Activated T-cell treated with anti-CD3 and anti-CD28 coated beads, Interleukin-2, amount 50 U/mL, for 72 hours (primary cell): ENCODE measurements at places on chromosomes 16 and 17.

GRCh38 chr16:18803569-18804462 lies 2.5 kb upstream of the ARL6IP1 start:
- no peaks in the 10 kb centered on the region for H3K27me3 ChIP-seq
- DNase-seq: no peak
- H3K4me3 ChIP-seq: peak overlapping the region; percentile 96
- H3K27ac ChIP-seq: peak overlapping the region; percentile 97

- peaks cover 10% of the 10 kb centered on the region for H3K36me3 ChIP-seq
- no peak for DNase-seq
- peaks cover 11% of the 10 kb centered on the region for H3K4me1 ChIP-seq
- H3K27me3 ChIP-seq: no peaks in the 10 kb centered on the region
- H3K27ac ChIP-seq: peak overlapping the region; percentile 51
These were observed 8.4 kb downstream of the NDUFAB1 start for GRCh38 chr16:23587726-23588125.

DNA sequence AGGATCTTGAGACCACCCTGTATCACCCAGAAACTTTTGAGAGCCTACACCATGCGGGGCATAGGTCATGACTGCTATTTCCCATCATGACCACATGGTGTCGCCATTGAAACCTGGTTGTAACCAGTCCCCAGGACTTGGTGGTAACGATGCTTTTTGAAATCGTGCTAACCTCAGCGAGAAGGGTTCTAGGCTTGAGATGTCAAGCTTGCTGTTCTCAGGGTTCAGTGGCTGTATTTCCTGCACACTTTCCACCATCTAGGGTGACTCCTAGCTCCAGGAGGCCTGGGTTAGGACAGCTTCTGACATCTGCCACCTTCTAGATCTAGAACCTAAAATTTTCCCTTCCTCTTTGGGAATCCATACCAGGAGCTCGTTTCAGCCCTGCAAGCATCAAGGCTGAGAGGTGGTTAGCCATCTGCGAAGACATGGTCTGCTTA lies 13.0 kb upstream of the SPNS3 start:
- H3K4me3 ChIP-seq: peak overlapping the region; percentile 36
- H3K4me1 ChIP-seq: no peaks in the 10 kb centered on the region
- H3K27me3 ChIP-seq: no peaks in the 10 kb centered on the region
- no peak overlapping the region for H3K27ac ChIP-seq

DNA sequence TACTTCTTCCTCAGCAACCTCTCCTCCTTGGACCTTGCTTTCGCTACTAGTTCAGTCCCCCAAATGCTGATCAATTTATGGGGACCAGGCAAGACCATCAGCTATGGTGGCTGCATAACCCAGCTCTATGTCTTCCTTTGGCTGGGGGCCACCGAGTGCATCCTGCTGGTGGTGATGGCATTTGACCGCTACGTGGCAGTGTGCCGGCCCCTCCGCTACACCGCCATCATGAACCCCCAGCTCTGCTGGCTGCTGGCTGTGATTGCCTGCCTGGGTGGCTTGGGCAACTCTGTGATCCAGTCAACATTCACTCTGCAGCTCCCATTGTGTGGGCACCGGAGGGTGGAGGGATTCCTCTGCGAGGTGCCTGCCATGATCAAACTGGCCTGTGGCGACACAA lies 429 bp downstream of the OR2C1 start:
- peaks cover 5% of the 10 kb centered on the region for H3K36me3 ChIP-seq
- peaks cover 9% of the 10 kb centered on the region for H3K27me3 ChIP-seq
- H3K4me3 ChIP-seq: no peak overlapping the region
- no peak overlapping the region for H3K27ac ChIP-seq

DNA sequence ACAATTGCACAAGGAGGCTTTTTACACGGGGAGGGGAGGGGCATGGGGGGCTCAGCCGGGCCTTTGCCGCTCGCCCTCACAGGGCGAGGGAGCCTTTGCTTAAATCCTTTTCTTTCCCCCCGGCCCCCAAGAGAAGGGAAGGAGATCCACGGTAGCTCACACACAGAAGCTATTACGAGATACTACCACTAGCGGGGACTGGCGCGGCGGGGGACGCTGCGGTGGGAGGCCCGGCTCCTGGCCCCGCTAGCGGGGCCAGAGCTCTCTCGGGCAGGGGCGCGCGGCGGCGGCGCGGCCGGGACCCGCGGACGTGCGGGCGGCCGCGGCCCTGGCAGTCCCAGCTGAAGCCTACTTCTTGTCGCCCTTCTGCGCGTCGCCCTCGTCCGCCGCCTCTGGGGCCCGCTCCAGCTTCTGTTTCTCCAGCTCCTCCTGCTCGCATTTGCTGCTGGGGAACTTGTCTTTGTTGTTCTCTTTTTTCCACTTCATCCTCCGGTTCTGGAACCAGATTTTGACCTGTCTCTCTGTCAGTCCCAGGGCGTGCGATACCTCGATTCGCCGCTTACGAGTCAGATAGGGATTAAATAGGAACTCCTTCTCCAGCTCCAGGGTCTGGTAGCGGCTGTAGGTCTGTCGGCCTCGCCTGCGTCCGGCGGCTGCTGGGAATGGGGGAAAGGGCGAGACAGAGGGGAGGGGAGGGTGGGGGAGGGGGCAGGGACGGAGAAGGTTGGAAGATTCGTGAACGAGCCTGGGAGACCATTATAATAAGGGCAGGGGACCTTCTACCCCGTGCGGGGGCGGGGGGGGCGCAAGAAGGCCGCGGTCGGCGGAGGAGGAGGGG lies 2.0 kb downstream of the HOXB8 start:
- DNase-seq: peak; percentile 66
- H3K36me3 ChIP-seq: peaks cover 2% of the 10 kb centered on the region
- peaks cover 90% of the 10 kb centered on the region for H3K27me3 ChIP-seq
- H3K4me3 ChIP-seq: peak overlapping the region; percentile 98
- H3K27ac ChIP-seq: no peak overlapping the region

- H3K4me1 ChIP-seq: no peaks in the 10 kb centered on the region
- no peak for DNase-seq
- H3K4me3 ChIP-seq: no peak overlapping the region
- H3K36me3 ChIP-seq: no peaks in the 10 kb centered on the region
- H3K27ac ChIP-seq: no peak overlapping the region
- H3K27me3 ChIP-seq: peaks cover 3% of the 10 kb centered on the region
These were observed 22.7 kb downstream of the NXN start for GRCh38 chr17:956905-957304.

- H3K27me3 ChIP-seq: peaks cover 30% of the 10 kb centered on the region
- peaks cover 7% of the 10 kb centered on the region for H3K4me1 ChIP-seq
- DNase-seq: no peak
These were observed 72.1 kb upstream of the HNF1B start for GRCh38 chr17:37816950-37817349.

- peak; percentile 18 for DNase-seq
- H3K27ac ChIP-seq: no peak overlapping the region
- H3K27me3 ChIP-seq: no peaks in the 10 kb centered on the region
- no peaks in the 10 kb centered on the region for H3K4me1 ChIP-seq
- no peaks in the 10 kb centered on the region for H3K36me3 ChIP-seq
- H3K4me3 ChIP-seq: no peak overlapping the region
These were observed 42.0 kb upstream of the TMC5 start for GRCh38 chr16:19375561-19376158.

DNA sequence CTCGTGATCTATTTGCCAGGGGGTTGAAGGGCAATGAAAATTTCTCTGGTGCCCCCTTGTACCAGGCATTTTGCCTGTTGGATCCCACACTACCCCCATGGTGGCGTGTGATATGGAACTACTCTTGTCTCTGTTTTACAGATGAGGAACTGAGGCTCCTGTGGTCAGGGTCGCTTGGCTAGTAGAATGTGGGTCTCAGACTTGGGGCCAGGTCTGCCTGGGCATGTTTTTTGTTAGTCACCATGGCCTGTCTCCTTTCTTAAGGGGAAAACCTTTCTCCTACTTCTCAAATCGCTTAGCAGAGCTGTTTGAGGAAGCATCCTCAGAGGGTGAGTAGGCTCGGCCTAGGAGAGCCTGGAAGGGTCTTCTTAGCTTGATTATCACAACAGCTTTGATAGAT lies 51.2 kb downstream of the CLEC16A start:
- H3K27me3 ChIP-seq: no peaks in the 10 kb centered on the region
- H3K4me3 ChIP-seq: no peak overlapping the region
- no peak for DNase-seq
- H3K4me1 ChIP-seq: peaks cover 78% of the 10 kb centered on the region

- H3K4me1 ChIP-seq: no peaks in the 10 kb centered on the region
- no peaks in the 10 kb centered on the region for H3K27me3 ChIP-seq
- H3K4me3 ChIP-seq: no peak overlapping the region
- DNase-seq: no peak
These were observed 21.7 kb downstream of the PPL start for GRCh38 chr16:4915226-4915761.

DNA sequence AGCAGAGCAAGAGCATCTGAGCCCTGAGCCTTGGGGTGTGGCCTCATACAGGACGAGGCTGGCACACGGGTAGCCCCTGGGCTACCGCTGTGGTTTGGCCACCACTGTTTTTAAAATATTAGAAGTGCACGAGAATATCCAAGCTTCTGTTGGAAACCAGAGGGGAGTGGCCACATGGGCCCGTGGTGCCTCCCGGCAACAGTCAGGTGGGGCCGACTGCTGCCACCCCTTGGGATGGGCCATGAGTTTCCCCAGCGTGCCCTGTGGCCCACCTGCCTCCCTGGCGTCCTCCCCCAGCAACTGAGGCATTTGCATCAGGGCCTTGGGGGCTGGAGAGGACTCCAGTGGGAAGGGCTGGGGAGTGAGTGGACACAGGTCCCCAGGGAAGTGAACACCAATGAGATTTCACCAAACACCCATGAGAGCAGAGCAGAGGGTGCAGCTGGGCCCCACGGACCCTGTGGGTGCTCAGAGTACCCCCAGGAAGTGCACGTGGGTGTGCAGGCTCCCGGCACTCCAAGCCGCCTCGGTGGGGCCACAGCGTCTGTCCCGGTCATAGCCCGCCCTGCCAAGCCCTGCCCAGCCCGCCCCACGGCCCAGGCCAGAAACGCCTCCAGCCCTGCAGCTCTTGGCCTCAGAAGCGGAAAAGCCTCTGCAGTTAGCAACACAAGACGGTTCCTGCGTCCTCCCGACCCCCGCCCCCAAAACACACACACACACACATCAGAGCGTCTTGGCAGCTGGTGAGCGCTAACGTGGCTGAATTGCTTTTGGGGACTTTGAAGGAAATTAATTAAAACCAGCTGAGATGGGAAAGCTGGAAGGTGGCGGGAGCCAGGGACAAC lies 22.7 kb downstream of the ZNF469 start:
- H3K36me3 ChIP-seq: no peaks in the 10 kb centered on the region
- no peak for DNase-seq
- H3K27ac ChIP-seq: no peak overlapping the region
- H3K4me3 ChIP-seq: no peak overlapping the region

DNA sequence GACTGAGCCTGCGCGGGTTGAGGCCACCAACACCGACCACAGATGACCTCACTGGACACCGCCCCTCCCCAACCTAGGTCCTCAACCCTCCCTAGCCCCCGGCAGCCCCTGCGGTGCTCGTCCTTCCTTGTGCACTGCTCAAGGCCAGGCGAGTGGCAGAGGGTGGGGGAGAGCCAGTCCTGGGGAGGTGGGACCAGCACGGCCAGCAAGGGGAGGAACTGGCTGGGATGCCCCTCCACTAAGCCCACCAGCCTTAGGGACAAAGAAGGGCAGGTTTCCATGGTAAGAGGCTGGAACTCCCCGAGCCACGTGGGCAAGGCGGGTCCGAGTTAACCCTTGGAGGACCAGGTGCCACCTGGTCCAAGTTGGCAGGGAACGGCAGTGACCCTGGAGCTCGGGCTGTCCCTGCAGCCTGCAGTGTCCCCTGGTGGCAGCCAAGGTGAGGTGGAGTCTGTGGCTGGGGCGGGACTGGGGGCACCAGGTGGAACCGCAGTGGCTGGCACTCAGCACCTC lies 9.2 kb downstream of the FSCN2 start:
- no peaks in the 10 kb centered on the region for H3K4me1 ChIP-seq
- H3K36me3 ChIP-seq: peaks cover 2% of the 10 kb centered on the region
- H3K4me3 ChIP-seq: no peak overlapping the region
- H3K27ac ChIP-seq: no peak overlapping the region
